ENCODE measurements at places on chromosomes 6 and 20.

DNA sequence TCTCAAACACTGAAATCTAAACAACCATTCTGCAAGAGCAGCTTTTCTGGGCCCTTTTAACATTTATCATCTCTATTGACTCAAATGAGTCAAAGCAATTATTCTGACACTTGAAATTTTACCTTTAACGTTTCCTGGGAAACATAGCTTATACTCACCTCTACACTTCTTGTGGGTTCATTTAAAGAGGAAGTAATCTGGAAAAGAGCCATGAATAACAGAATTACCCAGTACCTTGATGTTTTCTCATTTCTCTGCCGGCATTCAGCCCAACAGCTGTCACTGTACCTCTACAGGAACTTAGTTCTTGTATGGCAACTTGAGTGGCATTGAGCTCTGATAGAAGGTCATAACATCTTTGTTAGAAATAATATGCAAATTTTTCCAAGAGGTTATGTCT is 272.2 kb downstream of the KCNQ5 start:
- no peak for DNase-seq

DNA sequence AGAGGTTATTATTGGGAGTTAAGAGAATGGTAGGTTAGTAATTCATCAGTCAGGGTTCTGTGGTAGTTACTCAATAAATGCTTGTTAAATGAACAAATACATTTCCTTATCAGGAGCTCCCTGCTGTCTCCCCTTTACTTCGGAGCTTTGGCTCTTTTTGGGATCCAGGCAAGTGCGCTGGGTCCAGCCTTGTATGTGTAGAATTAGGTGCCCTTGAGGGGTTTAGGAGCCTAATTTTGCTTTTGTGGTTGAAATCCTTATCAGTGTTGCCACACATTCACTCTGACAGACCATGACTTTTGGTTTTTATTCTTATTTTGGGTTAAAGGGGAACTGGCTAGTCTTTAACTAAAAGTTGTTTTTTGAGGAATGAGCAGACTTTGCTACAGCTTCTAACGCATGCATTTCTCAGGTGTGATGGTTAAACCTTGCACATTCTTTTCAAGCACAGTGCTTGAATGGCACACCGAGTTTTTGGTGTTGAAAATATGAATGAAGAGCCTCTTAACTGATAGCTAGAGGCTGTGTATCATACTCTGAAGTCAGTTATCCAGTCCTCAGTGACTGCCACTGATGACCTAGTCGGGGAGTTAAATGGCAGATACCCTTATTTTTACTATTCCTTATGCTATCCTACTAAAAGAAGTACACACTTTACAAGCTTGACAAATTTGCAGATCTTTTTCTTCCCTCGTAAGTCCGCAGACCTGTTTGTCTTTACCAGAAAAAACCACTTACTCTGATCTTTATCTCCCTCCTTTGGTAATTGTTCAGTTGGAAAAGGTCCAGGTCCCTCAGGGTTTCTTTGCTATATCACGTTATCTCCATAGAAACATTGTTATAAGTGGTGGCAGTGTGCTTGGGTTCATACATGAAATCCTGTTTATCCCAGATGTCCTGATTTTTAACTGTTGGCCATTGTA is 50.7 kb upstream of the PLCG1 start:
- no peak for DNase-seq

DNA sequence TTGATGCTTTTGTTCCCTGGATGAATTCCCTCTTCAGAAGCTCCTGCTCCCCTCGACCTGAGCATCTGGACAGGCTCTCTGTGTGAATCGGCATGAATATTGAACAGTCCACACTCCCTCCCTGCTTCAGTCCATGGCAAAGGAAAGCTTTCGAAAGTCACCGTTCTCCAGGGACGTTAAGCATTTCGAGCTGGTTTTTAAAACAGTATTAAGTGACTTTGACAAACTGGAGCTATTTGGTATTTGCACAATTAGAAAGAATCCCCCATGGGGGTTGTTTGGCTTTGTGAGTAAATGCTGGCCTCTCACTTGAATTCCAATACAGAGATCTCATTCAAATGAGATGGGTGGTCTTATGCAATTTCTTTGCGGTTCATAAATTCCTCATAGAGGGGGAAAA is 85.3 kb upstream of the TIAM2 start:
- DNase-seq: no peak

GRCh38 chr6:42429042-42429585 is 22.6 kb downstream of the TRERF1 start:
- DNase-seq: no peak

DNA sequence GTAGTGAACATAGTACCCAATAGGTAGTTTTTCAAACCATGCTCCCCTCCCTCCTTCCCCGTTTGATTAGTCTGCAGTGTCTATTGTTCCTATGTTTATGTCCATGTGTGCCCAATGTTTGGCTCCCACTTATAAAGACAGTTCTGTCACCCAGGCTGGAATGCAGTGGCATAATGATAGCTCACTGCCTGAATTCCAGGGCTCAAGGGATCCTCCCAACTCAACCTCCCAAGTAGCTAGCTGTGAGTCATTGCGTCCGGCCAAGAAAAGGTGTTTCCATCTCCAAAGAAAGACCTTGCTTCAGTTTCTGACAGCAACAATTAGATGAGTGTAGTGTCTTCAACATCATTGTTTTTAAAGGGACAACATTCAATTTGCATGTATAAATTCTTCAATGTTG is 131.1 kb upstream of the CEP162 start:
- DNase-seq: no peak

DNA sequence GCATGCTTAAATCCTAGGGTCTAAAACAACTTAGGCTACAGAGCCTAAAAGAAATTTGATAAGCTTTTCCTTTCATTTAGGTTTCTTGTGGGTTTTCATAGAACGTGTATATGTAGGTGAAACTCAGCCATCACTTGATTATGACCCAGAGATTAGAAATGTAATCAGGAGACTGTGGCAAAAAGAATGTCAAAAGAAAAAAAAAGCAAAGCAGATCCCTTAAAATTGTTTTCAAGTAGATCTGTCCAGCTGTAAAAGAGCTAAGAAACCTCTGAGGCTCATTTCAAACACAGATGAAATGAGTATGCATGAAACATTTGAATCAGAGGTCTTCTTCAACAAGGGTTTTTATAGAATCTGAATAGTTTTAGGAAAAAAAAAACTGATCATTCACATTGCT is 341.3 kb upstream of the PRDM1 start:
- DNase-seq: no peak

GRCh38 chr20:36629719-36630681 is 16.0 kb downstream of the SLA2 start:
- DNase-seq: no peak

DNA sequence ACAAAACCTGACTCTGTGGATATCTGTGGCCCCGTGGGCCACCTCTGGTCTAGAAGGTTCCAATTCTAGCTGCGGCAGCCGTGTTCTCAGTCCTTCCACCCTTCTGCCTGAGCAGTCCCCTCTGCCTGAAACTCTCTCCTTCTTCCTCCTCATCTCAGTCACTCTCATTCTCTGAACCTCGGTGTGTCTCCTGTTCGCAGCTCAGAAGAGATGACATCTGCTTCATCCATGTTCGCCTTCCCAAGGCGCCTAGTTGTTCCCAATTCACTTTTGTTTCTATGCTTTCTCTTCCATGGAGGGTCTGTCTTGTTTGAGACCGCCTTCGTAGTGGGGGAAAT is 95.5 kb downstream of the CEBPB start:
- DNase-seq: no peak

DNA sequence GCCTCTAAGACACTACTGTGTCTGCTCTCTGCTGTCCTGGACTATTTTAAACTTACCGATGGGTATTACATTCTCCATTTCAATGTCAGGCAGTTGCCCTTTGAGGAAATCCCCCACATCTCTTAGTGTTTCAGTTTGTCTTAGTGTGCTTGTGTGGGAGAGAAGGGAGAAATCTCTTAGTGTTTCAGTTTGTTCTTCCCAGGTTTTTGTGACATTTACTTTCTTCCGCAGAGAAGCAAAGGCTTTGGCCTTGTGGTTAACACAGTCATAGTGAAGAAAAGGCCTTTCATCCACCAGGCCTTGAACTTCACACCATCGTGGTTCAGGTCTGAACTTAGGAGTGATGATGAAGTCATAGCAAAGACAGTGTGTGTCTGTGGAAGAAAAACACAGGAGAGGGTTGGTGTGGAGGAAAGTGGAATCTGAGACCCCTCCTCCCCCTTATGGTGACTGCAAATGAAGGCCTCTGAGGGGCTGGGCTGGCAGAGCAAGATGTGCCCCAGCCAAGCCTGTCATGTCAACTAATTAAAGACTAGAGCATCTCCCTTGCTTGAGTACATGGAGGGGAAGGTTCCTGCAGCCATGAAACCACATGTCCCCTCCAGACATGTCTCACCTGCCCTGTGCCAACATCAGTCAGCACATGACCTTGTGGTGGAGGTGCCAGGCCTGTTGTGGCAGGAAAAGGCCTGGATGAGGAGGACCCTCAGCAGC is 23.9 kb downstream of the RAET1L start:
- no peak for DNase-seq

DNA sequence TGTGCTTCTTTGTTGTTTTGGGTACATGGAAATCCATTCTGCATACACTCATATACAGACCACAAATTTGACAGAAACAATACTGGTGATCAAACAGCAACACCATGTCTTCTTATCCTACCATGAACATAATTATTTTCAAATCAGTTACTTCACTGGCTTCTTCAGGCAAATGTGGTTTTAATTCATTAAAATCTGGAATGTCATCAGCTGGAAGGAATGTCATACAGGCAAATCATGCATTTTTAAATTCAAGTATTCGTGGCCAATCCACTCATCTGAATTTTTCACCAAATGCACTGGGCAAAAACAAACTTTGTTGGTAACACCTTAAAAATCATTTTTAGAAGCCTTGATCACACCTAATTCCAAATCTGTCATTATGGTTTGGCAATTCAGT is 59.3 kb downstream of the KIF6 start:
- DNase-seq: no peak

GRCh38 chr6:154916857-154917256 is 78.3 kb upstream of the TIAM2 start:
- DNase-seq: no peak

DNA sequence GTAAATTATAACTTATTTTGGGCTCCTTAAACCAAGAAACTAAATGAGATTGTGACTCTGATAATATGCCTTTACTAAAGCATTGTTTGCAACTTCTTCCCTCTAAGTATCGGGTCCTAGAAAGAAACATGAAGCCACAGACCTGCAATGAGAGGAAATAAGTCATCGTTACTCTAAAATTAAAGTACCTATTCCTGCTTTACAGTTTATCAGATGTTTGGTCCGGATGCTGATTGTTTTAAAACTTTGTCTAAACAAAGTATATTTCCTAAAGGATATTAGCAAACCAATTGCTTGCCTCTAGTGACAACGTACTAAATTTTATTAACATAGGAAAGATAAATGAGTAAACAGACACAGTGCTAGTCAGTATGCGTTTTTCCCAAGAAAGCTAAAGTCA is 216.8 kb downstream of the GJA1 start:
- DNase-seq: no peak

DNA sequence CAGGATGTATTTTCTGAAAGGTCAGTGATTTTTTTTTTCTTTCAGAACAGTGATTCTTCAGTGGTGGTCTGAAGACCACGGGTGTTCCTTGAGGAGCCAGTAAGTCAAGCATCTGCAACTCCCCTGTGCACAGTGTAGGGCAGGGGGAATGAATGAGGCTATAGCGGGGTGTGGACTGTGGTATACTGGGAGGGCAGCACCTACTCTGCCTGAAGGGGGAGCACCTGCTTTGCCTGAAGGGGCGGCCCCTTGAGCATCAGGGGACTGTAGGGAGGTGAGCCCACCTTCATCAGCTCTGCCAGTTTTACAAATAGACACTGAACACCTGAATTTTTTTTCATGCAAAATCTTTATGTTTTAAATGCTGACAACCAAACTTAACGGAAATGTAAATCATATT is 77.5 kb upstream of the RIPOR2 start:
- no peak for DNase-seq

DNA sequence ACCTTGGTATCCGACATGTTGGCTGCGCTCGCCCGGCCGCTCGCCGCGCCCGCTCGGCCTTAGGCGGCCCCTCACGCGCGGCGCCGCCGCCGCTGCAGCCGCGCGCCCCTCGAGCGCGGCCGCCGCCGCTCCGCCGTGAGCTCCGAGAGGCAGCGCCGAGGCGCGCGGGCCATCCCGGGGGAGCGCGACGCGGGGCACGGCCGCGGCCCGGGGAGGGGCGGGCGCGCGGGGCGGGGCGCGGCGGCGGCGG is at the start of gene KIF13A:
Gene KIF13A, minus strand, starts transcription at position 189 of the 250 bp plus-strand sequence. Its CDS starts 172 bp downstream, at position 17.
- no peak for DNase-seq

DNA sequence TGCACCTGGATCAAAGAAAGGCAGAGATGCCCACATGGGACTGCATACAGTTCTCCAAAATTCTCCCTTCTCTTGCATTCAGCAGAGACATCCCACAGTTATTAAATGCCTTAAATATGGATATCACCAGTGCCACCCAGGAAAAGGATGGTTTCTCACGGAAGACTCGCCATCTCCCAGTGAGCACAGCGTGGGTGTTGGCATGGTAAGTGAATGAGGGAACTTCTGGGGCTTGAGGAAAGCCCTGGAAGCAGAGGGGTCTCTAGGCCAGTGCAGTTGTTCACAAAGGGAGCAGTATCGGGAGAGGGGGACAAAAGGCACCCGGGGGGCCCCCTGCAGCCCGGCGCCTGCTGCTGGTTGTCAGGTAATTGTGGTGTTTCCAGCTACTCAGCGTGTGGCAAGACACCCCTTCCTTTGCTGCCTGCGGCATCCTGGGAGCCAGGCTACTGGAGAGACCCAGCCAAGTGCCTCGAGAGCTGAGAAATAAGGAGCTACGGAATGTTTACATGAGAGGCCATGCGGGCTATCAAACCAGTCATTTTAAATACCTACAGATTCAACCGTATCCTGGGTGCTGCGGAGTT is 125.4 kb downstream of the PXDC1 start:
- no peak for DNase-seq

GRCh38 chr6:34992376-34992775 is 103.3 kb downstream of the ANKS1A start:
- DNase-seq: no peak

GRCh38 chr20:44080646-44081267 is 106.2 kb downstream of the JPH2 start:
- DNase-seq: peak; percentile 67
